ENCODE measurements at places on chromosomes 3 and 15.

GRCh38 chr3:179719048-179719734 lies 66.4 kb downstream of the USP13 start:
- no peak for DNase-seq

DNA sequence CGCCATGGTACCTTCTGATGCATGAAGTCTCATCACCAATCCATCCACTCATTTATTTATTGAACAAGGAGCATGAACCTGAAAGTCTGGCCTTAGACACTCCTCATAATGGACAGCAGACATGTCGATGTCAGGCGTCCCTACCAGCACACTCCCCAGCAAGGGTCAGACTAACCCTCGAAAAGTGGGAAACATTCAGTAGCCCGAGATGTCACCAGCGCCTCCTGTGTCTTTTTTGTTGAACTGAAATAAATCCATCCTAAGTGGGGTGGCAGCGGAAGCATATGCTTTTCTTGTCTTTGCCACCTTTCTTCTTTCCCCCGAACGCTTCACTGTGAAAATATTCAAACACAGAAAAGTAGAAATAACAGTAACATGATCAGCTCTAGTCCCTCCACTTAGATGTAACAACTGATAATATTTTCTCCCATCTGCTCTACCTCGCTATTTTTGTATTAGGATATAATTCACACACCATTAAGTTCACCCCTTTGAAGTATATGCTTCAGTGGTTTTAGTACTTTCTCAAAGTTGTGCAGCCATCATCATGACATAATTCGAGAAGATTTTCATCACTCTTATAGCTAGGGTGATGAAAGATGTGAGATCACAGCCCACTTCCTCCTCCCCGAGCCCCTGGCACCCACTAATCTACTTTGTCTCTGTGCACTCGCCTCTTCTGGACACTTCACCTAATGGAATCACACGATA lies 121.6 kb downstream of the ADAMTS17 start:
- DNase-seq = no peak

DNA sequence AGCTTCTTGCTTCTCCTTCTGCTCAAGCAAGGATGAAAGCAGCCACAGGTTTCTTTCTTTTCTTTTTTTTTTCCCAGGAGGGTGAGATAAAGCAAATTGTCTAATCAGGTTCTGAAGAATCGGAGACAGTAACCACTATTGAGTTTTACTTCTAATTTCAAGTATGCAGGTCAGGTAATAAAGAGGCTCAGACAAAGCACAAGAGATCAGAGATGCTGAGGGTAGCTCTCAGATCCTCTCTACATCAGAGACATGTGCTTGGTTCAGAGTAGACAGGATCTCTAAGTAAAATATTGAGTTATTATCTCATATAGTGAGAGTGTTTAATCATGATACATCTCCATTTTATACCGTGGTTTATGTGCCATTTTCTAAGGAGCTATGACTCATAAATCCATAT lies 168.5 kb downstream of the NFKBIZ start:
- no peak for DNase-seq

DNA sequence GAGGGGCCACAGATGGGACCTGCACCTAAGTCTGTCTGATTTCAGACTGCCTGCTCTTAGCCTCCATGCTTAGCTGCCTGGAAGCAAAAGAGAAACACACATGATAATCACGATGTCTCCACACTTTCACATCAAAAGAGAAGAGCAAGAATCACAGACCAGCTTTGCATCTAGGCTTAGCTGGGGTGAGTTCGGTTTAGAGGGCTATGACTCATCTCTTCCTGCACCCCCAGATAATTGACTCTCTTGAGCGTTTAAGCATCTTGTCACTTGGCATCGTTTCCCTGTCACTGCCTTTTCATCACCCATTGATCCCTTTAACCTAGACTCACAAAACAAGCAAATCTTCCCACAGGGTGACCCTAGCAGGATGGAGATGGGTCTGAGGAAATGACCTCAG lies 124.0 kb downstream of the NTRK3 start:
- no peak for DNase-seq

- no peak for DNase-seq
These were observed 152.4 kb downstream of the APBA2 start for GRCh38 chr15:29037997-29038705.

Data from choroid plexus epithelial cell (primary cell).